ENCODE measurements at places on chromosomes 1 and 21.

GRCh38 chr21:36004441-36004840 is 55.9 kb downstream of the SETD4 start:
- no peak for DNase-seq

GRCh38 chr1:183090391-183091006 is 67.3 kb downstream of the LAMC1 start:
- no peak for DNase-seq

DNA sequence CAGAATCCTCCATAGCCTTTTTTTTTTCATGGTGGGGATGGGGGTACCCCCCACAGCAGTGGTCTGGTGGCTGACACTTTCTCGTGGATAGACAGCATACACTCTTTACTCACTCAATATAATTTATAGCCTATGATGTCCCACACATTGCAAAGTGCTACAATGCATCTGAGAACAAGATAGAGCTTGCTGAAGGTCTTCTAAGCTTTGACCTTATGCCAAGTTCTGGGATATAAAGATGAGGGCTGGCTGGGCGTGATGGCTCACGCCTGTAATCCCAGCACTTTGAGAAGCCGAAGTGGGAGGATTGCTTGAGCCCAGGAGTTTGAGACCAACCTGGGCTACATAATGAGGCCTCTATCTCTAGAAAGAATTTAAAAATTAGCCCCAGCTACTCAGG is 78.0 kb downstream of the MPZL1 start:
- no peak for DNase-seq

DNA sequence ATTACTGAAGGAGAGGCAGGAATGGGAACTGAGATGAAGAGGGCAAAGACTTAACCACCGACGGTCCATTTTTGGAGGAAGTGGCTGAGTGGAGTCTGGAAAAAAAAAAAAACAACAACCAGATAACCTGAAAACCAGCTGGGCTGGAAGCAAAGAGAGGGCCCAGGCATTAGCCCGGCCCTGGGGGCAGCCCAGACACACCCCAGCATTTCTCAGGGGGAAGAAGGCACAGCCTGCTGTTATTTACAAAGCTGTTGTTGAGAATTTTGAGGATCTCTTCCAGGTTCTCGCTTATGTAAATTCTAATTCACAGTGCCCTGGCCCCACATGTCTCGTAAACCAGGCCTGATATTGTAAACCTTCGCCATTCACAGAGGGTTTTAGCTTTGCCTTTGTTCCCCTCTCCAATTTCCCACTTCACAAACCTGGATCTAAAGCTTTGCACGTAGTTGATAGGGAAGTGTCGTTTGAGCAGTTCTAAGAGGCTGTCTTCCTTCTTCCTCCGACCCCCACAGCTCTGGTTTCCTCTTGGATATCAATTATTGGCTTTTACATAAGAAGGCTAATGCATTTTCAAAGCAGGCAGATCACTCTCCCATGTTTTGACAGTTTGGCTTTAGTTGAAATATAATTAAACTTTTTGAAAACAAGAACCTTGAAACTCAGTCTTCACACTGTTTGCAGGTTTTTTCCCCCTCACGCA is 161.8 kb upstream of the IRF2BP2 start:
- no peak for DNase-seq

DNA sequence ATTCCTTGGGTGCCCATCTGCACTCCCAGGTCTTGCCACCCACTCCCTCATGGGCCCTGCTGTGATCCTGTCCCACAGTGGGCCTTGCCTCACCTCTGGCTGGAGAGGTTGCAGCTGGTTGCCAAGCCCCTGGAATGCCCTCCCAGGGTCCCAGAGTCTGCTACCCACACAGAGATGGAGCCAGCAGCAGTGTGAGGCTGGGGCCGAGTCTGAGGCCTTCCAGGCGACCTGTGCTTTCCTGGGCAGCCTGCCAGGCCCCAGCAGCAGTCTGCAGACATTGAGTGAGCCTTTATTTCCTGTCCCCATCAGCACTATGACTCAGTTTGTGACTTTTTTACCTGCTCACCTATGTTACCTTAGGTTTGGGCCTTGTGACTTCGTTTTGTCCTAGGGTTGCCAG is 25.0 kb upstream of the TSPAN2 start:
- DNase-seq = no peak

DNA sequence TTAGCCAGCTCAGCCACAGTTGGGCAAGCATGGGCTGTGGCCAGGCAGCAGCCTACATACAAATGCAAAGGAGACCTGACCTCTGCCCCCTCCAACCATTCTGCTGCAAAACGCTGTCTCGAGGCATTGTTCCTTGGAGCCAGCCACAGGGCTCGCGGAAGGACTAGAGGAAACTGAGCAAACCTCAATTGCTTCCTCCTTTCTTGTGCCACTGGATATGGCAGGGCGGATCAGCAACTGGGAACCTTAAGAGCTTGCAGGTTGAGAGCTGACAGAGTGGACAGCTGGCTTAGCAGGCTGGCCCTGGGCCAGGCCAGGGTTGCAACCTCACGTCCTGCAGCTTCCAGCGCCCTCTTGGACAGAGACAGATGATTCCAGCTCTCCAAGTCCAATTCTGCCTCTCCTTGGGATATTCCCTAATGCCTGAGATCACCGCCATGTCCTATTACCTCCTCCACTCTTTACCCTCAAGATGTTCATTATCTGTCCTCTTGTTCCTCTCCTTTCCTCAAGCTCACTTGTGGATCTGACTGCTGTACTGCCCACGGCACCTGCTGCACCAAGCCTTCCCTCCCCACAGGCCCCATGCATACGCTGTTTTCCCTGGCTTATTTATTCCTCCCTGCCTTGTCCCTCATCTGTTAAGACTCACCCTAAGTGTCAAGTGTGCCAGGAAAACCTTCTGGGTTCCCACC is 67.5 kb downstream of the SDC3 start:
- no peak for DNase-seq

DNA sequence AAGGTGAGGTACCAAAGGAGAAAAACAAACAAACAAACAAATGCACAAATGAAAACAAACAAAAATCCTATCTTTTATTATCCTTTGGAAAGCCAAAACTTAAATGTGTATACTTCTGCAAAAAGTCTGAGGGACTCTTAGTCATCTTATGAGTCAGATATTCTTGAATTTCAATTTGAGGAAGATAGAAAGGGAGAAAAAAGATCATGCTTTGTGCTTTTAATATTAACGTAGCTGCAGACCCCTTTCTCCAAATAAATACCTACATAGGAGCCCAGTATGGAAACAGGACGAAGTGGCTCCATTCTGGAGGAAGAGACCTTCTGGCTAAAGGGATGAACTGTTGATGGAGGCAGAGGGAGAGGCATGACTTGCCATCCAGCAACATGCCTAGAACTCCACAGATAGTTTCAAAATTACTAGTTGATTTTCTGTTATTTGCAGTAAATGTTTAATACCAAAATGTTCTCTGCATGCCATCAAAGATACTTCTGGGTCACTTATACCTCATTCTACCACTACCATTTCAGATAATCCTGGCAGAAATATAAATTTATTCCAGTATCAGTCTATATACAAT is 25.4 kb downstream of the NUP210L start:
- DNase-seq = no peak

DNA sequence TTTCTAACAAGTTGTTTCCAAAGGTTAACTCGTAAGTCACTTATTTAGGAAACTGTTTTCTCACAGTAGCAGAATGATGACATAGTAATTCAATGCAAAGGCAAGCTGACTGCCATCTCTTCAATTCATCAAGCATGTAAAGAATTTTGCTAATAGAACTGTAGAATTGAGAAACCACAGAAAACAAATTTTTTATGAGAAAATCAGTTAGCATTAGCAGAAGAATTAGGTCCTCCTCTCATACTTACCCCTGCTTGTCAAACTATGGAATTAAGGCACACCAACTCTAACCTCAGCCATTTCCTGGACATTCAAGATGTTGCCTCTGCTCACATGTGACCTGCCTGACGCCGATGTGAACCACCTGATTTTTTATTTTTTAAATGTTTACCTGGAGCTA is 115.2 kb downstream of the LRRC40 start:
- DNase-seq = no peak

GRCh38 chr1:42282024-42282579 is 52.9 kb downstream of the FOXJ3 start:
- DNase-seq = no peak

DNA sequence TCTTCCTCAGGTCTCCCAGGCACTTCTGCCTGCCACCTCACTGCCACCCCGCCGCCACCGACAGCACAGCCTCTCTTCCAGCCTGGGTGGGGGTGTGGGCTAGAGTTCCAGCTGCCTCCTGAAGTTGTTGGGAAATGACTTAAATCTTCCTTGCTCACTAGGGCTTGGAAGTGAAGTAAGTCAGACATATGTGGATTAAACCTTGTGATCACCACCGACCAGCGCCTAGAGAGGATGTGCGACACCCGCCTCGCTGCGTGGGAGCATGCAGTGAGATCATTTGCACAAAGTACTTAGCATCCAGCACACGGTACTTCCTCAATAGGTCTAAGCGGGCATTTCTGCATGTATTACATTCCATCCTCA is 71.4 kb upstream of the FAM20B start:
- DNase-seq = no peak

- DNase-seq = no peak
Measured at GRCh38 chr1:56092684-56093570, 486.4 kb downstream of the PLPP3 start.

DNA sequence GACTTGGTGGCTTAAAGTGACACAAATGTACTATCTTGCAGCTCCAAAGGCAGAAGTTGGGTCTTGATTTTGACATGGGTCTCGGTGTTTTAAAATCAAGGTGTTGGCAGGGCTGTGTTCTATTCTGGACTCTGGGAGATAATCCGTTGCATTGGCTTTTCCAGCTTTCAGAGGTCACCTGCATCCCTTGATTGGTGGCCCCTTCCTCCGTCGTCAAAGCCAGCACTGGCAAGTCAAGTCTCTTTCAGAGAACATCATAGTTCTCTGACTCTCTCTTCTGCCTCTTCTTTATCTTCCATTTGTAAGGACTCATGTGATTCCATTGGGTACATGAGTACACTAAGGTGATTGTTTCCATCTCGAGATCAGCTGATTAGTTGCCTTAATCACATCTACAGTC is 172.1 kb downstream of the CAMTA1 start:
- no peak for DNase-seq

GRCh38 chr1:47362828-47363227 is 29.2 kb downstream of the CMPK1 start:
- no peak for DNase-seq

DNA sequence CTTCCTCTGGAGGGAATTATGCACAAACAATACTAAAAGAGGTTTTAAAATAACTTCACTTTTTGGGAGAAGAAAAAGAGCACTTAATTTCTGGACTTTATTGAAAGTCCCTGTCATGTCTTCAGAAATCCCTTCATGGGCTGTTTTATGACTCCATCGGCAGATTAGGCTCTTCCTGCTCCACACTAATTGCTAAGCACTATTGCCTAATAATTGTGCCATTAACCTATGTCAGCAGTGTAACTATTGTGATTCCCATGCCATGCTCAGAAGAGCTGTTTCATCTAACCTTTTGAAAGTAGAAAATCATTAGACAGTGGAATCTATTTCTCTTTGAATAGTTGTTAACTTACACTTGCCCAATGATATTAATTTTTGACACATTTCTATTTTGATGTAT is 489.3 kb upstream of the RUNX1 start:
- DNase-seq = no peak

DNA sequence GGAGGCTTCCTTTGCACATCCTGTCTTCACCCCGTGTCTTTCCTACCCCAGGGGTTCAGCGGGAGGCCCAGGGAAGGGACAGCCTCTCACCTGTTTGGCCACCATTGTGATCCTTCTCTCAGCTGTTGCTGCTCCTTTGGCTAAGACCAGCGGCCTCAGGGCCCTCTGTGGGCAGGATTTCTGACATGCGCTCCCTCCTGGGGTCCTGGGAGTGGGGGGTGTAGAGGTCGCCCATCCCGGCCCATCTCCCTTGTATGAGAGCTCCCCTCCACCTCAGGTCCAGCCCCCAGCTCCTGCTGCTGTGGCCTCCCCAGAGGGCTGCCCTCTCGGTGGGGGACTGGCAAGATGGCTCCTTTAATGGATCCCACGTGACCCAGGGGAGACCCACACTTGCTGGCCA is 120.5 kb downstream of the PRDM2 start:
- DNase-seq = no peak

DNA sequence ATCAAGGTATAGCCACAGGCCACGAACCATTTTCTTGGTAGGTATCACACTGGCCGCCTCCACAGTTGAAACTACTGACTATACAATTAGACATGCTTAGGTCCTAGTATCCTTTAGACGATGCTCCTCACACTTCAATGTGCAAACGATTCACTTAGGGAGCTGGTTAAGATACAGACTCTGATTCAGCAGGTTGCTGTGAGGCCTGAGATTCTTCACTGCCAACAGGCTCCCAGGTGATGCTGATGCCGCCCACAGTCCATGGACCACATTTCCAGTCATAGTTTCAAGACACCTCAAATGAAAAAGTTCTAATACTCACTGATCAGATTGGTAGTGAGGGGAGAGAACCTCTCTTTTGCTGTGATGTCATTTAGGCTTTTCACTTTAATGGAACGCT is 6.8 kb downstream of the ATP5PO start:
- no peak for DNase-seq

DNA sequence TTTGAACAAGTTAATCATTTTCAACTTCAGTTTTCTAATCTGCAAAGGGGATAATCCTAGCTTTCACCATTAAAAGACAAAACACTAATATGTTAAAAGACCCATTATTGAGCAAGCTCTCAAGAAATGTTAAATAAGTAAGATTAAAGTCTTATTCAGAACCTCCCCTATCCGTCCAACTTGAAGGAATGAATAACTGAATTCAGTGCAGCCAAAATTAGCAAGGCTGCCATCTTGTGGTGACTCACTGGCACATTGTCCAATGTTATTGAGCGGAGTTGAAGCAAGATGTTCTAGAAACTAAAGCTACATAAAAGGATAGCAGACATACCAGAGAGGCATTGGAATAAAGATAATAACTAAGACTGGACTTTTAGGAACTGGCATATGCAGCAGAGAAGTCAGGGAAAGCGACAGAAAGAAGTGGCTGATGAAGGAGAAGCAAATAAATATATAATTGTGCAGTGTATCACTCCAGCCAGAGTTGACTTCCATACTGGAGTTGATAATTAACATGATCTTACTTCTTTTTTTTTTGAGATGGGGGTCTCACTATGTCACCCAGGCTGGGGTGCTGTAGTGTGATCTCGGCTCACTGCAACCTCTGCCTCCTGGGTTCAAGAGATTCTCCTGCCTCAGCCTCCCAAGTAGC is 8.2 kb upstream of the CAP1 start:
- peak; percentile 24 for DNase-seq

DNA sequence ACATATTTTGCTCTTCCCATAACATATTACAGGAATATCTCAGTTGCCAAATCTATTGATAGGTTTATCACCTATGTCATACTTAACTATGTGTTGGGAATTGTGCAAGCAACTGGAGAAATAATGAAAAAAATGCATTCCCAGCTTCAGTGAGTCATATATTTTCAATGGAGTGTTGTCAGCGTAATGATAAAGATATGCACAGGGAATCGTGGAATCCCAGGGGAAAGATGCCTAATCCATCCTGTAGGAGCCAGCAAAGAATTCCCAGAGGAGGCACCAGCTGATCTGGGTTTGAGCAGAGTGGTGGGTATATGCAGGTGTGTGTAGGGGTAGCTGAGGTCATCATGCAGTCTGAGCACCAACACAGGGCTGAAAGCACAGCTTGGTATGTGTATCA is 213.3 kb upstream of the DAB1 start:
- DNase-seq = no peak

- no peak for DNase-seq
Measured at GRCh38 chr1:76232666-76233065, 158.1 kb downstream of the ST6GALNAC3 start.

- DNase-seq = no peak
Measured at GRCh38 chr1:168285971-168286927, 5.6 kb downstream of the TBX19 start.

Data from activated T-helper 1 cell treated with anti-CD3 and anti-CD28 coated beads, Interleukin-12 subunit alpha, Interleukin-12 subunit beta, Interleukin-2, Interleukin-4 antibody, amounts not matched to agents 30 ng/mL and 10 ng/mL and 1 ng/mL, durations not matched to agents 14 hours and 24 hours and 36 hours (primary cell).